ENCODE measurements at places on chromosomes 4 and X. TPM values are rescaled to one million over a fixed set of nuclear protein-coding genes. Genes with fewer than 3 reads are reported as not detected.

DNA sequence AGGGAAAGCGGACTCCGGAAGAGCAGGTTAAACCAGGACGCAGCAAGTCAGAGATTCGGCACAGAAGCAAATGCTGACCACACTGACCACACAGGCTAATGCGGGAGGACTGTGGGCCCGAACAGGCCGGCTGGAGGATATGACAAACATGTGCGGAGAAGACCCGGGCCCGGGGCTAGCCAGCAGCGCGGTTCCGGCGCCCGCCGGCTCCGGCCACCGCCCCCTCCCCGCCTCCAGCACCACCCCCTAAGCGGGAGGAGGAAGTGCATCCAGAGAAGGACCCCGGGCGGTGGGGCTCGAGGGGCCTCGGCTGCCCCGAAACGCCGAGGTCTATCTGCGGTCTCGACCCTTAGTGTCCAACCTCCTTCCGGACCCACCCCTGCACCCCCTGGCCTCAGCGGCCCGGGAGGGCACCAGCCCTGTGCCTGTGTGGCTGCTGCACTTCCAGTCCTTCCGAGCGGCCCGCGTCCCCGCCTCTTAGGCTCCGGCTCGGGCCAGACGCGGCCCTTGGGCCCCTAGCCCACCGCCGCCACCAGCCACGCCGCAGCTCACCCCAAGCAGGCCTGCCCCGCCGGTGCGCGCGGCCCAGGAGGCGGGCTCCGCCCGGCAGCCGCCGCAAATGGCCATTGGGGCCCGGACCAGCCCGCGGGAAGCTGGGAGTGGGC, 2.1 kb downstream of the ELOVL6 start:
- peak; percentile 89 for DNase-seq

DNA sequence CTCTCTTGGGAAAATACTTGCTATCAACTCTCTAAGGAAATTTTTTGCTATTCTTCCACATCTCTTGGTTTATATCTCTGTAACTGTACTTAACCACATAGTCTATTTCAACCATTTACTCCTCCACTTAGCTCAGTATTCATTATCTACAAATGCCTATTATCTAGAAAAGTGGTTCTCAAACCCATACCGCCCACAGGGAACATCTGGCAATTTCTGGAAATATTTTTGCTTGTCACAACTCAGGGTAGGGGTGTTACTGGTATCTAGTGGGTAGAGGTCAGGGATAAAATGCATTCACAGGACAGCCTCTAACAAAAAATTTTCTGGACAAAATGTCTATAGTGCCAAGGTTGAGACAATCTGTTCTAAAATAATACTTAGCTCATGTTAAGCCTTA, 14.4 kb downstream of the ATRX start:
- DNase-seq, result no peak

Gene PHKA1
- 0.76 TPM for total RNA-seq

- no peak for DNase-seq
Observed at GRCh38 chrX:109782994-109783700, 50.1 kb upstream of the ACSL4 start.

DNA sequence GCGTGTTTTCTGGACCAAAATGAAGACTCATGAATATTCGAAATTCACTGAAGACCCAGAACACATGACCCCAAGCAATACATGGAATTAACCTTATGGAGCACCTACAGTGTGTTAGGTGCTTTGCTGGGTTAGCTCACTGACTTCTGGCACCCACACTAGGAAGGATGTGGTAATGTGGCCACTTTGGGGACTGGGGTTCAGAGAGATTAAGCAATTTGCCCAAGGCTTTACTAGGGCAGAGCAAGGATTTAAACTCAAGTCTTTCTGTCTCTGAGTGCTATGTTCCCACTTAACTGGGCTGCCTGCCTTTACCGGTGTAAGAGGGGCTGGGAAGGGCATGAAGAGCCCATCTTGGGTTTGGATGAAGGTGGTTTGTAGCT, 162.0 kb upstream of the ATP6AP2 start:
- DNase-seq, result peak; percentile 70

- no peak for DNase-seq
Observed at GRCh38 chrX:16992951-16993350, 46.5 kb downstream of the REPS2 start.

DNA sequence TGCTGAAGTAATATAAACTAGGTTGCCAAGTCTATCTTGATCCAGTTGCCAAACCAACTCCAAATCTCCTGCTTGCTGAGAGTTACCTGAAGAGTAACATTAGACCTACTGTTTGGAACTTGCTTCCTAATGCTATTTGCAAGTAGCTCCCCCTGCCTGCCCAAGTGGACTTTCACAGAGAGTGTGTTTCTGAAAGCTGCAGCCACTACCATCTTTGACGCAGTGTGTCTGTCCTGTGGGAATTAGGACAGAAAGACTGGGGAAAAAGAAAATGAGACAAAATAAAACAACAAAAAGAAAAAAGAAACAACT, 195.0 kb upstream of the HS3ST1 start:
- no peak for DNase-seq

Gene FGB
- not detected for total RNA-seq

Gene NXF2
- total RNA-seq, result not detected

DNA sequence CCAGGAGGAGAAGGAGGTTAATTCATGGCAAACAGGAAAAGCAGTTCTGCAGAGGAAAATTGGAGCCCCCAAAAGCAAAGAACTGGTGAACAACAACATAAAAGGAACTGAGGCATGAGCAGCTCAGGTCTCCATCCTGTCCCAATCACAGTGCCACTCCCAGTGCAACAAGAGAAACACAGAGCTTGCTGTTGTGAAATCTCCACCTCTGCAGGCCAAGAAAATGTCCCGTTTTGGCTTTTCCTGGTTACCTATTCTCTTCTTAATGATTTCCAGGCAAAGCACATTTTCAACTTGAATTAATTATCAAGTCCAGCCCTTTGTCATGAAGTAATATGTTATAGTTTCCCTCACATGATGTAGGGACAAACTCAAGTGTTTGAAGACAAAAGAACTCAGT, 778 bp downstream of the C1QTNF7 start:
- DNase-seq, result peak; percentile 73

DNA sequence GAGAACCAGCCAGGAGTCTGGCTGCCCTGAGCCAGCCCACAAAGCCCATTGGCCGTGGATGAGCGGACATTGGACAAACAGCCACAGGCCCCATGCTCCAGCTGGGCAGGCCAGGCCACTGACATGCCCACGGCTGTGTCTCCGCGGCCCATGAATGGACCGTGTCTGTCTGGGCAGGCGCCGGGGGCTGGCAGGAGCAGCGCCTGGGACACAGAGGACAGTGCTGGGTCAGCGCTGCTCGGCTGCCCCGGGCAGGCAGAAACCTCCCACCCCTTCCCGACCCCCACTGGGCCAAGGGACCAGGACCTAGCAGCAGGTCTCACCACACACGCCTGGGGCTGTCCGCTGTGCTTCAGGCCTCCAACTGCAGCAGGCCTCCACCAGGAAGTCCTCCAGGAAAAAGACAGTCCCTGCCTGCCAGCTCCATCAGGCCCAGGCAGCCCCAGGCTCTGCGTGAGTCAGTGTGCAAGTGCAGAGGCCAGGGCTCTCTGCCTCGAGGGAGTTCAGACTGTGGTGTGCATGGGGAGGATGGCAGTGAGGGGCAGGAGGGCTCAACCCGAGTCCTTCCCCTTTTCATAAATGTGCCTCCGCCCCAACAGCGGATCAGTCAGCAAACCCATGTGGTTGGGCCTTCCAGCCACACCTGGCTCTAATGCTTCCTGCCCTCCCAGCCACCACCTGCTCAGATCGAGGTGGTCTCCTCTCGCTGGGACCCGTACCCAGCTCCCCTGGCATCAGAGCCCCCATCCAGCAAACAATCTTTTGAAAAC, 17.2 kb upstream of the FGFR3 start:
- DNase-seq, result no peak

Gene TCEAL5
- not detected for total RNA-seq

DNA sequence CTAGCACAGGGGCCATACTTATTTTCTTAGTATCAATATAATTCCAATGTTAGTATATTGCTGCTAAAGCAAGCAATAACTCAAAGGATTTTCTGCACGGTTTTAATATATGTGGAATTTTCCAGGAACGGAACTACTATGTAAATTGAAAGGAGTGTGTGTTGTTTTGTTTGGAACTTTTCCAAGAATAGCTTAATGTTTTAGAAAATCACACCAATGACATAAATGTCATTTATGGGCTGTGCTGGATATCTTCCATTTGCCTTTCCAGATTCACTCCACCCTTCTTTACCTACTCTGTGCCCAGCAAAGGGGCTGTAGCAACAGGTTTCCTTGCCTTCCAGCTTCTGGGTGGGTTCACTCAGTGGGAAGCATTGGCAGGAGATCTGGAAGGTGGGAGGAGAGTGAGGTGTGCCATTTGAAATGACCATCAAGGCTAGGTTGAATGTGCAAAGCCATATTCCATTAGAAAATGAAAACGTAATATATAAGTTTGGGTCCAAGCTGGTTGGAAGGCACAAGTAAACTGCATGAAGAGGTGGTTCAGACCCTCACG, 25.2 kb upstream of the ZFX start:
- DNase-seq, result no peak

- no peak for DNase-seq
Observed at GRCh38 chr4:113908829-113909228, 70.6 kb downstream of the ARSJ start.

DNA sequence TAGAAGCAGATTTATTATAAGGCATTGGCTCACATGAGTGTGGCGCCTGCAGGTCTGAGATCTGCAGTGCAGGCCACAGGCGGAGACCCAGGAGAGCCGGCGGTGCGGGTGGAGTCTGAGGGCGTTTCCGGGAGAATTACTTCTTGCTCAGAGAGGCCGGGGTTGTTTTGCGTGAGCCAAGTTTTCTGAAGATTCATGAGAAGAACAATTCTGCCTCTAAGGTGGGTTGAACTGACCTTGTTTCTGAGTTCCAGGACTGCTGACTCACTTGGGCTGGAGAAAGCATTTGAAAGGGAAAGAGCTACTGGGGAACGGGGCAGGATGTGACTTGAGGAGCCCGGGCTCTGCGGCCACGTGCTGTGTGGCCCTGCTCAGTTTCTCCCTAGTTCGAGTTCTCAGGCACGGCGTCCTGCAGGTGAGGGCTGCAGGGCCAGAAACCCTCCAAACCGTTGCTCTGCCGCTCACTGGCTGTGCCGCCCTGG, 36.7 kb upstream of the SORCS2 start:
- no peak for DNase-seq

DNA sequence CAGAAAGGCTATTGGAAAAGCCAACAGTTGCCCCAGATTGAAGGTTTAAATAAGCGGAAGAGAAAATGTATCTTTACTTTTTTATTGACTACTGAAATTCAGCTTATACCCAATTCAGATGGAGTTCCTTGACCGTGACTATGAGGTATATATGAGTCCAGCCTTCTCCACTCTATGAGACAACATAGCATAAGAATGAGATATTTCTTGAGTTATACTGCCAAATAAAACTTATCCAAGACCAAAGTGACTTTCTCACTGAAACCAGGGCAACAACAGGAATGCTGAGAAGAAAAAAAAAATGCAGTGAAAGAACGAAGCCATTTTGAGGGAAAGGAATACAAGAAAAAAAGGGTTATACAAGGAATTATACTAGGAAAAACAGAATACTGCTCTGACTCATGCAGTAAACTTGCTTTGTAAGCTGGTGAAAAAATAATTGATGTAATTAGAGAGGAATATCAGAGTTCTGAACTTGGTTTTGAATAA, 16.3 kb upstream of the PDK3 start:
- DNase-seq, result no peak

Gene CCDC149
- 6.2 TPM for total RNA-seq

Gene FAM149A
- 3.9 TPM for total RNA-seq

DNA sequence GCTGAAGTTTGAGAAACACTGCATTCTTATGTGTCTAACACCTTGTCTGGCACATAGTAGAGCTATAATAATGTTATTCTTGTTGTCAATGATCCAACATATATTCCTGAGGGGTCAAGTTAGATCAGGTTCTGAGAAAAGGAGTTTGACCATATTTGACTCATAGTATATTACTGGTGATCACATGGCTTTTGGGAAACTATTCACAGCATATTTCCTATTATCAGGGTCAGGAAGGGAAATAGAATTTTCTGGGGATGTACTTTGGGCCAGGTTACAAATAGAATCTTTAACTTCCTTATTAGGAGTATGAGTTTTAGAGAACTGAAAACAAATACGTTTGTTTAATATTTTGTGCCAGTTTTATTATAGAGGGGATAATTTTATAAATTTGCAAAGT, 11.6 kb downstream of the IL15 start:
- DNase-seq, result no peak

Gene NLGN4X
- total RNA-seq, result 2.2 TPM

Gene TRPC3
- total RNA-seq, result 0.06 TPM

GRCh38 chrX:100643956-100644860, at the start of gene SRPX2:
TSS of gene SRPX2 (plus strand) at chrX:100644199. CDS start at chrX:100646323, 2,124 bp downstream.
- peak; percentile 45 for DNase-seq

GRCh38 chr4:168496834-168497233, at the start of gene PALLD:
TSS of gene PALLD (plus strand) at chr4:168497052.
- DNase-seq, result no peak

GRCh38 chrX:110432906-110433215, 74.2 kb downstream of the RTL9 start:
- DNase-seq, result no peak

DNA sequence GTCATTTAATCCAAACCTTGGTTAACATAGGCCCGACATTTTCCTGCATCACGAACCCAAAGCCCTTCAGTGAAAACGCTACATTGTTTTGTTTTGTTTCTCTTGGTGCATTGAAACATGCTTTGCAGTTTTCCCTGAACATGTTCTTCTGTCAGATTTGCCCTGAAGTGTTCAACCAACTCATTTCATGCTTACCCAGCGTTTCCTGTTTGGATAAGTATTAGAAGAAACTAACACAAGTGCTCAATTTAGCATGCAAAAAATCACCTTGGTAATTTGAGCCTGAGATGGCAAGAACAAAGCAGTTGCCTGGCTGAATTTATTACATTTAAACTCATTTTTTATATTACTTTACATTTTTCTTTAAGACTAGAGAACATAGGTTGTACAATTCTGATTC, 160.1 kb upstream of the VCX3A start:
- no peak for DNase-seq

Gene FOXR2
- total RNA-seq, result not detected

Gene LRIT3
- not detected for total RNA-seq

Data from lower leg skin (tissue), 4 donors.